ENCODE measurements at places on chromosomes 4 and X.
A peak's percentile ranks its signal among the peaks of the same experiment; 100 is the strongest.

DNA sequence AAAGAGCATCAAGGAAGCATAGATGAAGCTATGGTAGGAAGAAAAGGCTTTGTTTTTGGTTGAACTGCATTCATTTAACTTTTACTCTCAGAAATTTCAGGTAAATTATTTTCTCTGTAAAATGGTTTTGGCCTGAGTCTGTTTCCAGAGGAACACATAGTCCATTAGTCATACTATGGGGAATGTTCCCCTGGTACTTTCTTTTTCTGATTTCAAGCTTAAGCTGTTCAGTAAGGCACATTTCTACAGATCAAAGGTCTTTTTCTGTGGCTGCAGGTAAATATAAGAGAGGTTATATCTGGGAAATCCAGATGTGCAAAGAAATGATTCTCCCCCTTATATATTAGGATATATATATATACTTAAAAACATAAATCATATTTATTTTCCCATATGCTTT lies 1744.4 kb upstream of the ADGRL3 start:
- no peak for DNase-seq

GRCh38 chr4:159308566-159309340 lies 205.9 kb downstream of the RAPGEF2 start:
- no peak for DNase-seq

DNA sequence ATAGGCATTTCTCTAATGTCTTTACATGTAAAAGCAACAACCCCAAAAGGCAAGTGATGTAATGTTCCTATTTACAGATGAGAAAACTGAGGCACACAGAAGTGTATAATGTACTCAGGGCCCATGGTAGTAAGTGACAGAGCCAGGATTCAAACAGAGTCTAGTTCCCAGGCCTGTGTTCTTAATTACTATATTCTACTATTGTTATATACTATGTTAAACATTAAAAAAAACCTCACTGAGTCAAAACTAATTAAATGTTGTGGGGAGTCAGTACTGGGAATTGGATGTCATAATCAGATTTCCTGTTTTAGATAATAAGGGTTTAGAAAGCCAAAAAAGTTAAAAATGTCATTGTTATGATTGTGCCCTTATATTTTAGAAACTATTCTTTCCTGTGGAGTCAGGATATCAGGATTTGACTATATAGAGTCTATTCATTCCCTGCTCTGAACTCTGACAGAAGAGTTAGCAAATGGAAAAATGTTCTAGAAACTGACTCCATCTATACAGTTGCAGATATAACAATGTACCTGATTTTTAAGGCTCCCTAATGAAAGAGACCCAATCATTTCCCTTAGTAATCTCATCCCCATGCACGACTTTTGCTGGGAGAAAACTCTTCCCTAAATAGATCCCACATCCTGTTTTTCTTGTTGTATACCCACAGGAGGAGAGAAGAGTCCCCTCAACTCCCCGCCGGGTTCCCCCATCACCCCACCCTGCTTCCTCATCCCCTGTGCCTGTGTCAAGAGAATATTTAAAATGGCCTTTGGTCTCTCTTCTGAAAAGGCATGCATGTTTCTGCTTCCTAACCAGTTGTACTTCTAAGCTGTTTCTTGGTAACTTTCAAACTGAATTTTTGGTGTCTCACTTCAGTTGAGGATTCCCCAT lies 69.7 kb downstream of the REELD1 start:
- DNase-seq = no peak

- no peak for DNase-seq
These were observed 71.7 kb upstream of the IL13RA1 start for GRCh38 chrX:118655561-118656246.

DNA sequence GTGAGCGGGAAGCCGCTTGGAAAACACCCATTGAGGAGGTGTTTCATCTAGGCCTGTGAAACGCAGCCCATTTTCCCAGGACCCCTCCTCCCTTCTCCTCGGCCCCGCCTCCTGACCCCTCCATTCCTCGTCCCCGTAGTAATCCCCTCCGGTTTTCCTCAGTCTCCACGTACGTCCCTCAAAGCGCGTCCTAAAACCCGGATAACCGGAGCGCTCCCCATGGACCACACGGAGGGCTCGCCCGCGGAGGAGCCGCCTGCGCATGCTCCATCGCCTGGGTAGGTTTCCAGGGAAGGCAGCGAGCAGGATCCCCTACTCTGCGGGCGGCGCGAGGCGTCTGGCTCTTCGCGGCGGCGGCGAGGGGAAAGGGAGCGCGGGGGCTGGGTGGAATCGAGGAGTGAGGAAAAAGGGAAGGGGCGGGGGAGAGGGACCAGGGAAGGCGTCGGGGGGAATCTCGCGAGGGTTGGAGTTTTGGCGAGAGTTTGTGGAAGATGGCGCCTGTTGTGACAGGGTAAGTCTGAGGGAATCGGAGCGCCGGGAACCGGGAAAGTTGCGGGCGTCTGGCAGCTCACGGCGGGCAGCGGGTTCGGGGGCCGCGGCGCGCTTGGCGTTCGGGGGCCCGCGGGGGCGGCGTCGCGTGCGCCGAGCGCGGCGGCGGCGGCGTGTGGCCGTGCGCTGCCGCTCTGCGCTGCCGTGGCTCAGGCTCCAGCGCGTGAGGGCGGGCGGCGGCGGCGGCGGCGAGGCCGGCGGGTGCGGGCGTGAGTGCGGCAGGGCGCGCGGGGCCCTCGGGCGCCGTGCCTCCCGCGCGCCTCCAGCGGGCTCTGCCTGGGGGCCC lies at the start of gene RBPJ:
Gene RBPJ (plus strand): TSS at position 477 of the 835 bp plus-strand sequence. CDS start 15 bp downstream, at position 492.
- peak; percentile 81 for DNase-seq

DNA sequence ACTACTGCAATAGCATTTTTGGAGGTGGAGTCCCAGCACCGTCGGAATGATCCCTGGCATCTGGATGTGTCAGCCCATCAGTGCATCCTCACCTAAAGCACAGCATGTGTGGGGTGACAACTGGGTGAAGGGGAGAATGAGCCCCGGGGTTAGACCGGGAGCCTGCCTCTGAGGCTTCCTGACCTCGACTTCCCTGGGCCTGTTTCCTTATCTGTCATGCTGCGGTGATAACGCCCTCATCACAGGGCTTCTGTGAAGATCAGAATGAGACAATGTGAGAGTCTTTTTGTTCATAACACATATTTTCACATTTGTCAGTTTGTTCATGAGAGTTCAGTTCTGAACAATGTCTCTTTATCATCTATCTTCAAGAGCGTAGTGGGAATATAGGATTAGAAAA lies 31.1 kb upstream of the PDLIM3 start:
- DNase-seq = no peak

DNA sequence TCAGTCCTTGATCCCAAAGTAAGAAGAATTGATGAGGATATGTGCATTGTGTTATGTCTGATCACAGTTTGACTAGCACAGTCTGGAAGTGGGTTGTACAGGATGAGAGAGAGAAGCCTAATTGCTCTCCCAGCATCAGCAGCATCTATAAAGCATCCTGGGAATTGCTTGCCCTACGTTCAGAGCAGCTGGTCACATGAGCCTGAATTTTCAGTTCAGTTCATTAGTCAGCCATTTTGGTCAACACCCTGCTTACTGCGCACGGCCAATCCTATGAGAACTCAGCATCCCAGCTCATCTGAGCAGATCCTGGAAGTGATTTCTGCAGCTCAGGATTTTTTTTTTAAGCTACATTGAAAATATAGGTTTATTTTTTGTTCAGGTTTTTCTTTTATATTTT lies at the start of gene RUFY3:
Gene RUFY3 (plus strand): TSS at position 218 of the 400 bp plus-strand sequence. CDS start 610 bp downstream, outside the sequence.
- no peak for DNase-seq

- DNase-seq = no peak
These were observed 500.6 kb downstream of the SPOCK3 start for GRCh38 chr4:166733686-166734085.

DNA sequence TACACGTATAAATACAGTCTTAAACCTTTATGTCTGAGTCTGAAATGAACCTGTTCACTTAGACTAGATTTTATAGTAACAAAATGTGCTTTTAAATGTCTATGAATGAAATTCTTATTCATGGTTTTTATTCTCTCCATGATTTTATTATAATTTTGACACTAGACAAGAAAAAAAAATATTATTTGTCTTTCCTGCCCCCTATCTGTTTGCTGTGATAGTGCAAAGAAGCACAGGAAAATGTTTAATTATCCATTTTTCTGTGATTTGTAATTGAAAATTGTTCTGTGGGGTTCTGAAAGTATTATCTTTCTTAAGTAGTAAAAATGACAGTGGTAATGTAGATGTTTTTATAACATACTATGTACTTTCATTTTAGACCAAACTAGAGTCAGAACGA lies 52.0 kb downstream of the INTS6L start:
- DNase-seq = no peak

- no peak for DNase-seq
These were observed 764.1 kb upstream of the TENM3 start for GRCh38 chr4:181479141-181479540.

DNA sequence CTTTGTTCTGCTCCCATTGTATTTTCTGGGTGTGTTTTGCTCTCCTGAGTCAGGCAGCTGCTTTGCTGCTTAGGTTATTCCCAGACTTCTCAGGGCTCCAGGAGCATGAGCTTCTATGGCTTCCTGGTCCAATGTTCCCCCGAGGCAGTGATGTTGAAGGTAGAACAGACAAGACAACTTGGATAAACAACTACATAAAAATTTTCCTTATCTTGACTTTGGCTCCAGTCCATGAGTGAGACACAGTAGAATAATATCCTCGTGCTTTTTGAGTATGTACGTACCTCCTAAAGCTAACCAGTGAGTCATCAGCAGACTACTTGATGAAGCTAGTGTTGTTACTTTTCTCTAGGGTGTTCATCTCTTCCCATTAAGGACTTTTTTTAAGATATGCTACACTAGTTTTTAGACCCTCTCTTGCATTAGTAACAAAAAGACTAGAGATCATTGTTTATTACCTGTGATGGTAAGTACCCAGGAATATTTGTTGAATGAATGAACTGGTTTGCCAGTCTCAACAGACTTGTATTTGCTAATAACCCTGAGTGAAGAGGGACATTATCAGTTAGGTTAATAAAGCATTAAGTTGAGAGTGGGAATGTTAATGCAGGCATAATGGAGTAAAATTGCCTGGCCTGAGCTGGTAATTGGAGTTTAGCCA lies 131.9 kb downstream of the FHIP1A start:
- no peak for DNase-seq

DNA sequence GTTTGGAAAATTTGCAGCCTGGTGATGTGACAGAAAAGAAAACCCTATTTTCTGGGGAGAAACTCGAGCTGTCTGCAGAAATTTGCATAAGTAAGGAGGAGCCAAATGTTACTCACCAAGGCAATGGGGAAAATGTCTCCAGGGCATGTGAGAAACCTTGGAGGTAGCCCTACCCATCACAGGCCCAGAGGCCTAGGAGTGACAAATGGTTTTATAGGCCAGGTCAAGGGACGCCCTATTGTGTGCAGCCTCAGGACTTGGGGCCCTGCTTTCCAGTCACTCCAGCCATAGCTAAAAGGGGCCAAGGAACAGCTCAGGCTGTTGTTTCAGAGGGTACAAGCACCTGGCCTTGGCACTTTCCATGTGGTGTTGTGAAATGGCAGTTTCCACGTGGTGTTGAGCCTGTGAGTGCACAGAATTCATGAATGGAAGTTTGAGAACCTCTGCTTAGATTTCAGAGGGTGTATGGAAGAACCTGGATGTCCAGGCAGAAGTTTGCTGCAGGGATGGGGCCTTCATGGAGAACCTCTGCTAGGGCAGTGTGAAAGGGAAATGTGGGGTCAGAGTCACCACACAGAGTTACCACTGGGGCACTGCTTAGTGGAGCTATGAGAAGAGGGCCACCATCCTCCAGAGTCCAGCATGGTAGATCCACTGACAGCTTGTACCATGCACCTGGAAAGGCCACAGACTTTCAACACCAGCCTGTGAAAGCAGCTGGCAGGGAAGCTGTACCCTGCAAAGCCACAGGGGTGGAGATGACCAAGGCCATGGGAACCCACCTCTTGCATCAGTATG lies 637.6 kb upstream of the EPHA5 start:
- no peak for DNase-seq

DNA sequence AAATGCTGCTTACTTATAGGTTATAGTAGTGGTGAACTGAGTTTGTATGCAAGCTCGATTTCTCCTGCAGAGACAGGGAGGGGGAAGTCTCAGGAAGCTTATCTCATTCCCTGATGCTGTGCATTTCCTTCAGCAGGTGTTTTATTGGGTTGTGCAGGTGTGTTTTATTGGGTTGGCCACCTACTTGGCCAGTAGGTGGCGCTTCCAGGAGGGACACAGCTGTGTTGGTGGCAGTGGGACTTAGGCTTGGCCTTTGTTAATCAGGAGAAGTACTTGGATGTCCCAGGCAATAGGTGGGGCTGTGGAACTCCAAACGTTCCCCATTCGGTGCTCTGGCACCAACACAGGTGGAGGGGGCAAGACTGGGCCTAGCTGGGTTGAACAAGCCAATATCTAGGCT lies 196.0 kb upstream of the DCAF8L1 start:
- DNase-seq = no peak

DNA sequence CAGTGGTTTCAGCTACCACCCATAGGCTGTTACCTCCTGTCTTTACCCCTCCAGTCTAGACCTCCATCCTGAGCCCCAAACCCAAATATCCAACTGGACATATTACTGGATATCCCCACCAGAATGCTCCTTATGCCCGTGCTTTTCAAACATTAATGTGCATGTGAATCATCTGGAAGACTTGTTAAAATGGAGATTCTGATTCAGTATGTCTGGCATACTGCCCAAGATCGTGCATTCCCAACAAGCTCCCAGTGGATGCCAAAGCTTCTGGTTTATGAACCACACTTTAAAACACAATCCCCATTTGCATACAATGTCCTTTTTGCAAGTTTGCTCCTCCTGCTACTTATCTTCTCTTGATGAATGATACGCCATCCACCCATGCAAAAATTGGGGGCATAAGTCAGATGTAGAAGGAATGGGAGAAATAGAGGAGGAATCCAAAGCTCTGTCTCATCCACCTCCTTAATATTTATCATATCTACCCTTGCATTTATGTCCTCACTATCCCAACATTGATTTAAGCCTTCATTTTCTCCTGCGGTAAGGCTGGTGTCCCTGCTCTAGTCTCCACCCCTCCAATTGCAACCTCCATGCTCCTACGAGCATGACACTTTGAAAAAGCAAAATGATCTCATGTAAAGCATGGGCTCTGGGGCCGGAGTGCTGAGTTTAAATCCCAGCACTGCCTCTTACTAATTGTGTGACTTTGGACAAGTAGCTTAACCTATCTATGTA lies 7.4 kb upstream of the PGRMC1 start:
- DNase-seq = no peak

- DNase-seq = no peak
These were observed 47.3 kb downstream of the DHX15 start for GRCh38 chr4:24537025-24537424.

DNA sequence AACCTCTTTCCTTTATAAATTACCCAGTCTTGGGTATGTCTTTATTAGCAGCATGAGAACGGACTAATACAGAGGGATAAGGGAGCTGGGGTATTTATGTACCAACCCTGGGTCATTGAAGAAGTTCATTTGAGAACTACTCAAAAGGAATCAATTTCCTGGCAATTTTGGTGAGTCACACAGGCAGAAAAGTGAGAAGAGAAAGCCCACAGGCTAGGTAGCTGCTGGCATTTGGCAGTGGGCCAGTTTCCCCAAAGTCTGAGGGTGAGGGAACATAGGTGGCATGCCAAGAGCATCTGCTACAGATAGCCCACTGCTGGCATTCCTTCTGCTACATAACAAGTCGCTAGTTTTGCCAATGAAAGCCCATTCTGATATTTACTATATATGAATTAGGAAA lies 411.2 kb downstream of the MID1IP1 start:
- peak; percentile 41 for DNase-seq

- DNase-seq = no peak
These were observed 24.4 kb upstream of the SLC25A43 start for GRCh38 chrX:119374736-119375135.
